ENCODE measurements at places on chromosomes 7 and 10.

DNA sequence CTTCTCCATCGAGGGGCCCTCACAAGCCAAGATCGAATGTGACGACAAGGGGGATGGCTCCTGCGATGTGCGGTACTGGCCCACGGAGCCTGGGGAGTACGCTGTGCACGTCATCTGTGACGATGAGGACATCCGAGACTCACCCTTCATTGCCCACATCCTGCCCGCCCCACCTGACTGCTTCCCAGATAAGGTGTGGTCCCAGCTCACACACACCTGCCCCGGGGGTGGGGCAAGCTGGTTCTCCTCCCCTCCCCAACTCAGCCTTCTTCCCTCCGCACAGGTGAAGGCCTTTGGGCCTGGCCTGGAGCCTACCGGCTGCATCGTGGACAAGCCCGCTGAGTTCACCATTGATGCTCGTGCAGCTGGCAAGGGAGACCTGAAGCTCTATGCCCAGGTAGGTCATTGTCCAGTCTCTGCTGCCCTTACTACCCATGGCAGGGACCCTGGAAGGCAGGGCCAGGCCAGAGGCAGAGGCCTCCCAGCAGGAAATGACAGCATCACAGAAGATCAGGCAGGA is 11.0 kb downstream of the FLNC start:
- no peak for DNase-seq

DNA sequence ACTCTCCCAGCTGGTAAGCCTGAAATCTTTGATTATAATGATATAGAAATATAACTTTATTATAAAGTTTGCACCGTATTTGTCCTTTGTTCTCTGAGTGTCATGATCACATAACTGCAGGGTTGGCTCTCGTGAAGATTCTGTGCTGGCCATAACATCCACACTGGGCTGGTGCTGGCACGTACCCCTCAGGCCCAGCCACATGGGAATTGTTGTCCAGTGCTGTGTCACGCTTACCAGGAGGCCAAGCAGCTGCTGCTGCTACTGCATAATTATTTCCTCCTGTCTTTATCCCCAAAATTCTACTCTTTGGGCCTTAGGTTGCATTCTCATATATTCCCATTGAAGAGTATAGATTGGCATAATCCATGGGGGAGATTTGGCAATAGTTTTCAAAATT is 20.8 kb upstream of the UCN3 start:
- DNase-seq = no peak

- DNase-seq = no peak
Measured at GRCh38 chr10:28274475-28274874, 28.4 kb downstream of the MPP7 start.

DNA sequence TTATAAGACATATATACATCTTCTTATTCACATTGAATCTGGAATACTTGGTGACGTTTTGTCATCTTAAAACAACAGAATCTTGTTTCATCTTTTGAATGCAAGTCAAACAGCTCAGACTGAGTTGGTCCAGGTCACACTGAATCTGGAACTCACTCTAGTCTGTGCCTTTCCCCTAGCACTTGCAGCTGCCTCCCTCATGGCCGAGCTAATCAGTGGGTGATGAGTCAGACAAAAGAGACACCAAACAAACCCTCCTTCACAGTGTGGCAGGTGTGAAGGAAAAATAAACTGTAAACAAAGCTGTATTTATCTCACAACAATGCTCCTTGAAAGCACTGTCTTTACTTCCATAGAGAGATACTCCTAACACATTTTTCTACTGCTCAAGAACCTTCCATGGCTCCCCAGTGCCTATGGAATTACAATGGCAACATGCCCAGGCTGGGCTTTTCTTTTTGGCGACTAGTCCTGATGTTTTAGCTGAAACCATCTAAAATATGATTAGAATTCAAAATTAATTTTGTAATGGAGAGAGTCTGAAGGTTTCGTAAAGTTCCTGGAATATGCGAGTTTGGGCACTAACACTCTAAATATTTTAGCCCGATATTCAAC is 140.0 kb downstream of the ZNF365 start:
- DNase-seq = no peak

- peak; percentile 59 for DNase-seq
Measured at GRCh38 chr7:142496545-142496991, 238.7 kb upstream of the PRSS58 start.

- no peak for DNase-seq
Measured at GRCh38 chr10:120931999-120932398, 80.8 kb downstream of the WDR11 start.

All from fibroblast of upper back skin (primary cell).